ENCODE measurements at places on chromosomes 16 and 17. TPM values are rescaled to one million over a fixed set of nuclear protein-coding genes. Genes with fewer than 3 reads are reported as not detected.

Gene BAIAP3
- polyA plus RNA-seq: 65.2 TPM

Gene MRPL45
- 31.7 TPM for polyA plus RNA-seq

Gene RGS9
- 8.0 TPM for polyA plus RNA-seq

Gene PNMT
- polyA plus RNA-seq: not detected

Gene CYLD
- polyA plus RNA-seq: 26.0 TPM

Gene SARM1
- 23.9 TPM for polyA plus RNA-seq

Gene CDH8
- polyA plus RNA-seq: 5.5 TPM

Gene GRIN2A
- 0.11 TPM for polyA plus RNA-seq

Gene STX1B
- 4.5 TPM for polyA plus RNA-seq

Gene C1QTNF1
- polyA plus RNA-seq: 0.16 TPM

Gene HOXB5
- polyA plus RNA-seq: not detected

Gene HOXB9
- polyA plus RNA-seq: not detected

Gene KCNH6
- polyA plus RNA-seq: not detected

Gene PYY
- not detected for polyA plus RNA-seq

Gene KIF18B
- 0.10 TPM for polyA plus RNA-seq

Gene APOH
- not detected for polyA plus RNA-seq

Measured in neural cell (in vitro differentiated cells).